Tibial nerve (tissue), 4 donors: ENCODE measurements at places on chromosomes 1 and 21.

DNA sequence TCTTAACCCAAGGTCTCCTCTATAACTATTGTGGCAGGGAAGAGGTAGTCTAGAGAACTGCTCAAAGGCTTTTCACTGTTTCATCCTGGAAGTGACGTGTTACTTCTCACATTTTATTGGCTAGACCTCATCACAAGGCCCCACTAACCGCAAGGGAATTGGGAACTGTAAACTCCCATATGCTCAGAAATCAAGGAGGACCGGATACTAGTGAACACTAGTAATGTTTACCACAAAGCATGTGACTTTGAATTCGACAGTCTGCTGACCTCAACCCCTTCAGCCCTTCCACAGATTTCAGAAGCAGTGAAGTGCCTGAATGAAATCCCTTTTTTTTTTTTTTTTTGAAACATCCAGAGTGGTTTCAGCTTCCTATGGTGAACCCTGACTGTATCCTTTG is 3.4 kb upstream of the EEIG2 start:
- no peak for DNase-seq

DNA sequence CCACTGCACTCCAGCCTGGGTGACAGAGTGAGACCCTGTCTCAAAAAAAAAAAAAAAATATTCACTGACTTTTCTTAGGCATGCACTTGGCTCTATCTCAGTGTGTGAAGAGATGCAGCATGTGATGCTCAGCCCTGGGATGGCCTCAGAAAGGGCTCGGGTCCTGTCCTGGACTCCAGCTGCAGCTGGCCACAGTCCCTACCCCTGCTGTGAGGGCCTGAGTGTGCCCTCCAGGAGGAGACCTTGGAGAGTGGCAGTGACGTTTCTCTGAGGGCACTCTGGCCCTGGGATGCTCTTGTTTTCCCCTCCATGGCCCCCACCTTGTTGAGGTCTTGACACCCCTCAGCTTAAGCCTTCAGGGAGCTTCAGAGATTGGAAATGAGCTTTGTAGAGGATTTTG is 81.9 kb upstream of the POU3F1 start:
- no peak for DNase-seq

GRCh38 chr1:91031081-91031480 is 9.2 kb upstream of the ZNF644 start:
- no peak for DNase-seq

DNA sequence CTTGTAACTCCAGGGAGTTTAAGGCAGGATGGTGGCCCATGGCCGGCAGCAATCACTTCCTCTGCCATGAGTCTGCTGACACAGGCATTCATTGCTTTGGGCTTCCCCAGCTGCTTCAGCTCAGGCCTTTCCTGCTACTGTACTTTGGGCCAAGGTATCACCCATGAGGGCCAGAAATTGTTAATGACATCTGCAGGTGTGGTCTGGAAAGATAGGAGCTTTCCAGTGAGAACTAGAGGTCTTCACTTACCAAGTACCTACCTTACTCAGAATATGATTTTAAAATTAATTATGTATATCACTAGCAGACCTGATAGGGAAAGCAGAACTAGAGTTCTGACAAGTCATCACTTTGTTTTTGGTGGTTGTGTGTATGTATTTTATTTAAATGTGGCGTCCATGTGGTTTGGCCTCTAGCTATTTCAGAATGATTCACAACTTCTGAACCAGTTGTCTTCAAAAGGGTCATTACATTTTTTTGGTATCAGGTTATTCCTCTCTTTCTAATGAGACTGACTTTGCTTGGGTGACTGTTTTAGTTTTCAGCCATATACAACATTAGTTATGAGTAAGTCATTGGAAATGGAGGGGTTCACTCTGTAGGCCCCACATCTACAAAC is 2.7 kb downstream of the RGL1 start:
- DNase-seq = no peak

DNA sequence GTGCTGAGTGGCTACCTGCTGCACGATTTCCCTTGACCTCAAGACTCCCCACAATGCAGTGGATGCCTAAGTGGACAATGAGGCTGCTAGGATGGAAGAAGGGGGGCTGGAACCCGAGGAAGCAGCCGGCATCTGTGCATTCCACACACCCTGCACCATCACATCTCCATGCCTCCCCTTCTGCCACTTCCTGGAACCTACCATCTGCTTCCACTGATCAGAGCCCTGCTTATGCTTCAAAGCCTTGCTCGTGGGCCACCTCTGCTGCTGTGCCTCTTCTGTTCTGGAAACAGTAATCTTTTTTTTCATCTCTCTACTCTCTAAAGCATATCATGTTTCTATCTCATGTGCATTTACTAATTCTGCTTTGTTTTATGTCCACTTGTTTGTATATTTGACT is 66.2 kb upstream of the WDR26 start:
- no peak for DNase-seq

GRCh38 chr1:78370779-78371482 is 119.8 kb upstream of the PTGFR start:
- DNase-seq = no peak

DNA sequence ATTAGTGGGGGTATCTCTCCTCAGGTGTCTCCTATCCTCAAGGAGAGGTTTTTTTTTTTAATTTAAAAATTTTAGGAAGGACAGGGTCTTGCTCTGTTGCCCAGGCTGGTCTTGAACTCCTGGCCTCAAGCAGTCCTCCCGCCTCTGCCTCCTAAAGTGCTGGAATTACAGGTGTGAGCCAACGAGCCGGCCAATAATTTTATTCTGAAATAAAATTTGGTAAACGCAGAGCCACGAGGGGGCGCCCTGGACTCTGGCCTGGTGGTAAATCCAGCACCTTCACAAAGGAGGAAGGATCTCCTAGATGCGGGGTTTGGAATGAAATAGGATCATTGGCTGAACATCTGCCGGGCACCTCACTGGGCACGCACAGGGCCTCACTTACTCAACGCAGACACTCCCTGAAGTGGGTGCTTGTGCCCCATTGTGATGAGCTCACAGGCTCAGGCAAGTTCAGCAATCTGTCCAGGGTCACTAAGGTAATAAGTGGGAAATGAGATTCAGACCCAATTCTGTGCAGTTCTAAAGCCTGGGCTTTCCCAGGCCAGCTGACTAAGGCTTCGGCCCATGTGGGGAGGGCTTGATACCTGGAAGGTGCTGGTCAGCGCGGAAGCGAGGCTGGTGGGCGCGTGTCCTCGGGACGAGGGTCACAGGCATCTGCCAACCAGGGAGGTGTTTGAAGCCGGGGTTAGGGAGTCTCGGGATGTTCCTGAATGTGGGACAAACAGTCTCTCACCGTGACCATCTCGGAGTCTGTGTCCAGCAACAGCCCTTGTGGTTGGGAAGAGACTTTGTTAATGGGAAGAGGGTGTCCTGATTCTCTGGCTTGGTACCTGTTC is 32.7 kb upstream of the ETV3 start:
- no peak for DNase-seq

DNA sequence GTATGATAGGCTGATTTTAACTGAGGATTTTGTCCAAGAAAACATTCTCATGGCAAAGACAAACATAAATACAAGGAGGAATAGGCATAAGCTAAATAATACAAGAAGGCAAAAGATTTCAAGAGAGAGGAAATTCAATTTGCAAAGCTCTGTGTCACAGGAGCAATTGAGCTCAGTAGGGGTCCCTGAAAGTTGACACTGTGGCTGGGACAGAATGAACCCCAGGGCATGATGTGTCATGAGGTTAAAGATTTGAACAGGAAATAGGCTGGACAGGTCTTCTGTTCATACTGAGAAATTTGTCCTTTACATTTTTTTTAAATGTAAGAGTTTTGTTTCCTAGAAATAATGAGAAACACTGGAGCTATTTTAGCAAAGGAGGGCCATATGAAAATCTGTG is 555.4 kb upstream of the NEGR1 start:
- DNase-seq = no peak

GRCh38 chr1:7294636-7295035 is 476.5 kb upstream of the VAMP3 start:
- no peak for DNase-seq

GRCh38 chr1:200366577-200367253 is 43.1 kb downstream of the ZNF281 start:
- peak; percentile 16 for DNase-seq

- DNase-seq = no peak
These were observed 16.4 kb upstream of the TARBP1 start for GRCh38 chr1:234495231-234495990.

GRCh38 chr1:160191756-160192155 is 1.4 kb downstream of the CASQ1 start:
- no peak for DNase-seq

GRCh38 chr1:30028283-30028682 is 695.1 kb downstream of the MATN1 start:
- DNase-seq = no peak

DNA sequence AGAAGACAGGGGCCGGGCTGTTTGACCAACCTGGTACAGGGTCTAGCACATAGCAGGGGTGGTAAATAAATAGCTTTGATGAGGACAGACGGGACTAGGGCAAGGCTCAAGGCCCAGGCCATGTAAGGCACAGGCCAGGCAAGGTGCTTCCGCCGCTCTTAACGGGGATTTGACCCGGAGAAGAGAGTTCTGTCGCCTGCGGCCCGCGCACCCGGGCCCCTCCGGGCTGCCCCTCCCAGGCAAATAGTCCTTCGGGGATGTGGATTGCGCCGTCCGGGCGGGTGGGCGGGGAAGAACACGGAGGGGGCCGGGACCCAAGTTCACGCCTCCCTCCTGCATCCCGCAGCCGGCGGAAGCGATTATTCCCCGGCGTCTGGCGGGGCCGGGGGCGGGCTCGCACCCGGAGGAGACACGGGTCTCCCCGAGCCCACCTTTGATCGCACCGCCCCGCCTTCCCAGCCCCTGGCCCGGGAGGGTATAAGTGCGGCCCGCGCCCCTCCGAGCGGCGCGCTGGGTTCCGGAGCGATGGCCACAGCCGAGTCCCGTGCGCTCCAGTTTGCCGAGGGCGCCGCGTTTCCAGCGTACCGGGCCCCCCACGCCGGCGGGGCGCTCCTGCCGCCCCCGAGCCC is at the start of gene MIXL1:
TSS of gene MIXL1 (plus strand) at position 508 of the 629 bp plus-strand sequence. CDS start at position 526, 18 bp downstream.
- no peak for DNase-seq

DNA sequence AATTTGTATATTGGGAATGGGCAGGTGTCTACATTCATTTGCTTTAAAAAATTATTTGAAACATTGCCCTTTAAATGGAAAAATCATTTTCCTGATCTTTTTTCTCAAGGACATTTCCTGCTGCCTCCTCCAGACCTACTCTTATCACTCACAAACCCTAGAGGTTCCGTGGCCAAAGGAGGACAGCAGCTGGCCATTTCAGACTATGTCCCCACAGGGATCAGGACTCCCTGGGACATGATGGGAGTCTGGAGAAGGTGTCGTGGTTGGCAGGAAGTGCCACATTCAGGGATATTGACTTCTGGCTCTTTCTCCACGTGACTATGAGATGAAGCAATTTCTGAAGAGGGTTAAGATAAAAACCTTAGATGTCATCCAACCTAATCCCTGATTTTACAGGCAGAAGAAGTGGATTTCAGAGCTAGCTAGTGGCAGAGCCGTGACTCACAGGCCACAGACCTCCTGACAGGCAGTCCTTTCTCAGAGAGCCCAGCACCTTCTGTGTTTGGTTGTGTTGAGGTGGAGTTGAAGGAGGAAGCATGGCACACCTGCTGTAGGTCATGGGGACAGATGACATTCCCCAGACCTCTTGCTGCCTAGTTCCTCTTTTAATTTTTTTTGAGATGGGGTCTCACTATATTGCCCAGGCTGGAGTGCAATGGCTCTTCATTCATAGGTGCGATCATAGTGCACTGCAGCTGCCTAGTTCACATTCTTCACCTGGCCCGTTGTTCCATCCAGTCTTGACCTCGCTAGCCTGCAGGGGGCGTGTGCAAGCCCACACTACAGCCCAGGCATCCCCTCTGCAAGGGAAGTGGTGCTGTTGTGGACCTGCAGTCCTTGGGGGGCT is 25.5 kb upstream of the IL10 start:
- DNase-seq = no peak

GRCh38 chr1:153745417-153745816 is 17.6 kb downstream of the INTS3 start:
- DNase-seq = no peak

DNA sequence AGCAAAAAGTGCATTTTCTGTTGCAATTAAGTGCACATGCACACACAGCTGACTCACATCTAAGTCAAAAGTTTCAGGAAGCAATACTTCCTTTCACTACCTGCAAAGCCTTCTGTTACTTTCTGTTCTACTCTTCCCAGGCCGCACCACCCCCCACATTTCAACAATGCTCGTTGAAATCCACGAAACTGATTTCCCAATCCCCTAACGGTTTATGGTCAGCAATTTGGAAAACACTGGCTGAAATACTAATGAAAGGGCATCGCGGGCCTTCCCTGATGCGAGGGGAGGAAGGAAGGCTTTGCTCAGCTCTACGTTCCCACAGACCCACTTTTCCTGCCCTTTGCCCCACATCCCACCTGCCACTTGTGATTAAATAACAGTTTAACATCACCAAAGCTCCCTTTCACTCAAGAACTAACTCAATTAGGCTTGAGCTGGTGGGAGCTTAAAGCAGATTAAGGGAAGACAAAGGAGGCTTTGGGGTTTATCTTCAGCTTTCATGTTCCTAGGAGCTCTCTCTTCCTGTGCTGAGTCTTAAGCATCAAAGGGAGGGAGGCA is 243.2 kb upstream of the RAB4A start:
- DNase-seq = peak; percentile 66

DNA sequence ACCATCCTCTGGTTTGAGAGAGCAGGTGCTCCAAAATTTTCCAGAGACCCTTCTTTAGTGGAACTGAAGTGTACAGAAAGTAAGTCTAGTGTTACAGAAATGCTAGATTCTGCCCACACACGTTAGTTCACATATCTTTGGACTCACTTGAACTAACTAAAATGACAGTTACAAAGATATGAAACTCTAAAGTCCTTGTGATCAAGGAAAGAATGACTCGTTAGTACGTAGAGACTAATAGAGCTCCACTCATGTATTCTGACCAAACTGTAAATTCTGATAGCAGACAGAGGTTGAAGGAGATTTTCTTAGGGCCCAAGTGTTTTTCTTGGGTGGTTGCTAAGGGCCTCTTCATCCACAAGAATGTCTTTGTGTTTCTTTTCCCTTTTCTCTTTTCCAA is 491.5 kb upstream of the B3GALT2 start:
- no peak for DNase-seq

DNA sequence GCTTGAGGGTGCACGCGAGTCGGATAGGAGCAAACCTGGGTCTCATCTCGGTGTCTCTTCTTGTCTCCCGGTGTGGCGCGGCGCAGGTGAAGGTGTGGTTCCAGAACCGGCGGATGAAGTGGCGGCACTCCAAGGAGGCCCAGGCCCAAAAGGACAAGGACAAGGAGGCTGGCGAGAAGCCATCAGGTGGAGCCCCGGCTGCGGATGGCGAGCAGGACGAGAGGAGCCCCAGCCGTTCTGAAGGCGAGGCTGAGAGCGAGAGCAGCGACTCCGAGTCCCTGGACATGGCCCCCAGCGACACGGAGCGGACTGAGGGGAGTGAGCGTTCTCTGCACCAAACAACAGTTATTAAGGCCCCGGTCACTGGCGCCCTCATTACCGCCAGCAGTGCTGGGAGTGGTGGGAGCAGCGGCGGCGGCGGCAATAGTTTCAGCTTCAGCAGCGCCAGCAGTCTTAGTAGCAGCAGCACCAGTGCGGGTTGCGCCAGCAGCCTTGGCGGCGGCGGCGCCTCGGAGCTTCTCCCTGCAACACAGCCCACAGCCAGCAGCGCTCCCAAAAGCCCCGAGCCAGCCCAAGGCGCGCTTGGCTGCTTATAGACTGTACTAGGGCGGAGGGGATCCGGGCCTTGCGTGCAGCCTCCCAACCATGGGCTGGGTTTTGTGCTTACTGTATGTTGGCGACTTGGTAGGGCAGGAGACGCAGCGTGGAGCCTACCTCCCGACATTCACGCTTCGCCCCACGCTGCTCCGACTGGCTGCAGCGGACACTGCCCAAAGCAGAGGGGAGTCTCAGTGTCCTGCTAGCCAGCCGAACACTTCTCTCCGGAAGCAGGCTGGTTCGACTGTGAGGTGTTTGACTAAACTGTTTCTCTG is 5.1 kb downstream of the HLX start:
- DNase-seq = no peak

- no peak for DNase-seq
These were observed 82.7 kb downstream of the CDC7 start for GRCh38 chr1:91583326-91583755.
